EH (cell line): ENCODE measurements at places on chromosomes 2 and 18.

DNA sequence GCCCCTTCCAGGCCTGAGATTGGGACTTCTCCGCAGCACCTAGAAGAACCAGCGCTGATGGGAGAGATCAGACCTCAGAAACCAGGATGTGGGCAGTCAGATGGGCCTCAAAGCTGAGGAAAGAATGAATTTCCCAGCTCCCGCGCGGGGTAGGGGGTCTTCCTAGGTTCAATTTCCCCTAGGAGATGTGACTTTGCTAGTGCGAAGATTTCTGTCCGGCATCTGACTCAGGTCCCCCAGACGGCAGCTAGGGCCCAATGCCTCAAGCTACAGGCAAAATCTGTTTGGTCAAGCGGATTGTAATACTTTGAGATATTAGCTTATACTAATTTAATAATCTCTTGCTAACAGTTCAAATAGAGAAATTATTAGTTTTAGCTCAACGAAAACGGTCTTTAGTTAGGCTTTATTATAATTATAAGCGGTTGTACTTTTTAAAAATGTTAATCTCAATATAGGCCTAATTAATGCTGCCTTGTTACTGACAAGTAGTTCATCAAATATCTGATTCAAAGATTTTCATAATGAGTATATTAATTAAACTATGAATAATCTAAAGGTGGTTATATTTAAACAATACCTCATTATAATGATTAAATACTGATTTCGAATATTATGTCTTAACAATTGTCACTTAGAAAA, 5.8 kb downstream of the DLX1 start:
- no peak for DNase-seq

- peak; percentile 17 for DNase-seq
Observed at GRCh38 chr2:236054125-236054524, 114.1 kb downstream of the GBX2 start.

DNA sequence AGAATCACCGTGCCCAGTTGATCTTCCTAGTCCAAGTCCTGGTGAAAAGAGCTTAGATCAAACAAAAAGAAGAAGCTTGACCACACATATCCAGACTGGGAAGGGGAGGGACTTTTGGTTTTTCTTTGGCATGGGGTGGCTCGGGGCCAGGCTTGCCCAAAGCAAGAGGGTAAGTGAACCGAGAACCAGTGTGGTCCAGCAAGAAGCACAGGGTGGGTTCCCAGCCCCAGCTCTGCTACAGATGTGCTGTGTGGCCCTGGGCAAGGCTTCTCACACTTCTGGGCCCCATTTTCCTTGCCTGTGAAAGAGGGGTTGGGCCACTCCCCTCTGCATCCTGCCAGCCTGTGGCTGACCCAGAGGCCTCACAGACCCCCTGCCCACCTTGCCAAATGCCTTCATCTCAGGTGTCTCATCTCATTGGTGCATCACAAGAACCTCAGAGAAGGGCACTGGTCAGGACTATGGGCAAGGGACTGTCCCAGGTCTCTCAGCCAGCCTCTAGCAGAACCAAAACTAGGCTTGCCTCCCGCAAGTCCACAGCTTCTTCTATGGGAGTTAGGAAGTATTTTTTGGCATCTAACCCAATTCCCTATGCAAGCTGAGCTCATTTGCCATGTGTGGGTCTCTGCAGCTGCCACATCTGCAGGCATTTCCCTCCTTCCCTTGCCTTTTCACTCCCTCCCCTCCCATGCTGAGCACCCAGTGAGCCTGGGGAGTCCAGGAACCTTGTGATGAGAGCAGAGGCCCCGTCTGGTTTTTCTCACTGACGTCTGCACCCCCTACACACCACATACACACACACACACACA, 6.9 kb downstream of the ATP6V1B1 start:
- DNase-seq, result no peak

DNA sequence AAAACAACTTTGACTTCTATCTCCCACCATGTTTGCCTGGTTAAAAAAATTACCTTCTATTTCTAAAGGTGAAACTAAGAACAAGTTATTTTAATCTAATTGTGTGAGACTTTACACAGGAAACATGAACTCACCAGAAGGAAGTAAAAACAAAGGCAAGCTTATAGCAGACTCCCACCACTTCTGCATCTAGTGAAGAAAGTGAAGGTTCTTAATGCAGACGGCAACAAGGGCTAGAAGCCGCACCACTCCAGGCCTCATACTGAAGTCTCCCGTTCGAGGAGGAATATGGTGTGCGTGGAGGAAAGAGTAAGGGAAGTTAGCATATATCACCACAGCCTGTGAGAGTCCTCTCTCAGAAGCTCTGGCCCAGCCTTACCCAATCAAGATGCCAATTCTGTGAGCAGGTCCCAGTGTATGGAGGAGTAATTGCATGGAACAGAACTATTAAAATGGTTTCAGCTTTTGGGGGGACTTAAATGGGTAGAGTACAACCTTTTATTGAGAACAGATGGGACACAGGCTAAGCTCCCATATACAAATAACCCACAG, 958.7 kb downstream of the BCL11A start:
- DNase-seq, result no peak

- no peak for DNase-seq
Observed at GRCh38 chr2:146541896-146542295, 1302.9 kb upstream of the ACVR2A start.

DNA sequence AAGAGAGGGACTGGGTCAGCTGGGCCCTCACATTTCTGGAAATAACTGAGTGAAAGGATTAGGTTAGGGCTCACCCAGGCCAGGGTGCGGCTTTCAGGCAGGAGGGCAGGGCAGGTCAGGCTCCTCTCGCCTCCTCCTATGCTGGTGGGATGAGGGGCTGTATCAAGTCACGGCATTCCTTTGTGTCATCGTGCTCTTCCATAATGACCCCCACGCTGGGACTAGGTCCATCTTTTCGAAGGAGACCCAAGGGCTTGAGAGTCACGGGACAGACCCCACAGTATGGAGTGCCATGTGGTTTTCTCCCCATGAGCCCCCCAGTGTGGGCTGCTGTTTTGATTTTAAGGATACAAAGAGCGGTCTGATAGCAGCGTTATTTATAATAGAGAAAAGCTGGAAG, 137.8 kb upstream of the COPS8 start:
- DNase-seq, result no peak
